ENCODE measurements at places on chromosomes 3 and 15.

- DNase-seq: no peak
These were observed 4.0 kb upstream of the DENND6A start for GRCh38 chr3:57696801-57697321.

DNA sequence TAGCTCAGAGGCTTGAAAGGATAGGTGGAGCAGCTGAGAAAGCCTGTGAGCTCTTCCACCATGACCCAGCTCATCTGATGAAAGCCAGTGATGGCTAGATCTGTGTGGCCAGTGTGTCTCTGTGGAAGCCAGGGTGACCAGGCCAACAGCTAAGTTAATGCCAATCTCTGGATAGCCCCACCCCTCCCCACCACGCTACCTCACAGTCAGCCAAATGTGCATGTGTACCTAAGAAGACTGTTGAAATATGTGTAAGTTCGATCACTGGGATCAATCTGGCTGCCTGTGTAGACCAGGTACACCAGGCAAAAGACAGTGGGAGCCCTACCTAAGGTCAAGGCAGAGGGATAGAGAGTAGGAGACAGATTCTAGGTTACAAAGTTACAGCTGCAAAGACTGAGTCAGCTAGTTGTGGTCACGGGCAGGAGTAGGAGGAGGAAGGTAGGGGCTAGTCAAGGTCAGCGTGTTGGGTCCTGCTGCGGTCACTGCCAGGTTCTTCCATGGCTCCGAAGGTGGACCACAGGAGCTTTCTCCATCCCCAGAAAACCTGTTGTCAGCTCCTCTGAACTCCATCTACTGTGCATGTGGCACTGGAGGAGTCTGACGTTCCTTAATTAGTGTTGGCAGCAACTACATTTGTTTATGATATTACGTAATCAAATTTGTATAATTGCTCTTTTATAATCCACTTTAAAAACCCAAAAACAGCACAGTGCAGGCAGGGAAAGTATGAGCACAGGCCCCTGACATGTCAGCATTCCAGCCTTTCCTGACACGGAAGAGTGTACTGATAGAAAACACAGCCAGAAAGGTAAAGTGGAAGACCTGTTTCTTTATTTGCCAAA is 318.0 kb downstream of the CLSTN2 start:
- DNase-seq: no peak

- DNase-seq: no peak
These were observed 27.3 kb upstream of the PARL start for GRCh38 chr3:183911763-183912506.

GRCh38 chr15:63420333-63420747 is 38.7 kb upstream of the CA12 start:
- DNase-seq: no peak

DNA sequence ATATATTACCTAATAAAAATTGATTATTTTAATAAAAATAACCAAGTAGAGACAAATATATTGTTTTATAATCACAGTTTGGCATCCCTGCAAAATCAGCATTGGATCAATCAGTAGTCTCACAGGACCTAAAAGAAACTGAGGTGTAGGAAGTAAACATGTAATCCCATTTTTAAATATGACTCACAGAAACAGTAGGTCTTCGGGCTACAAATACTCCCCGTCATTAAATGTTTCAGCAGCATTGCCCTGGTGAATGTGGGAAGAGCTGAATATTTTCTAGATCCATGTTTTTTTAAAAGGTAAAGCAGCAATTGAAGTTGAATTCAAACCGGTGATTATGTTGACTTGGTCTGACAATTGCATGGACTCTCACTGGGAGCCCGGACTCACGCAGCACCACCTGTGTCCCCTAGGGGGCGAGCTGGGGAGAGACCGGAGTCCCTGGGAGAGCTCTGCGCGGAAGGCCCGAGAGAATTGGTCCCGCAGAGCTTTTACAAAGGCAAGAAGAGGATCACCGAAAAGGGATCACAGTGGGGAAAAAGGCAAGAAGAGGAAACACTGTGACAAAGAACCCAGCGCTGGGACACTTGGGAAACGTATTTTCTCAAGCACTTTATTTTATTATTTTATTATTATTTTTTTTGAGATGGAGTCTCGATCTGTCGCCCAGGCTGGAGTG is 17.2 kb upstream of the USP3 start:
- peak; percentile 91 for DNase-seq

GRCh38 chr15:69990566-69991421 is 106.9 kb downstream of the TLE3 start:
- DNase-seq: no peak

DNA sequence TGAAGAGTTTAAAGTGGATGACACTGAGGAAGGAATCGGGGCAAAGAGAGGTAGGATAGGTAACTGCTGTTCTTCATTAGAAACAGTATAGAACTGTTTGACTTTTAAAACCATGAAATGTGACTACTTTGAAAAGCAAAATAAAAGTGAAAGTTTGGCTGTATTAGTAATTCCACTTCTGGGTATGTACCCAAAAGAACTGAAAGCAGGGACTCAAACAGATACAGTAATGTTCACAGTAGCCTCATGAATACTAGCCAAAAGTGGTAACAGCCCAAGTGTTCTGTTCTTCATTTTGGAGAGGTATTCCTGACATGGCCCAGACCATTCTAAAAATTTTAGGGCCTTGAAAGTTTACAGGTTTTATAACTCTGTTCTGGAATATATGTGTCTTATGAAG is 1055.4 kb downstream of the TBL1XR1 start:
- DNase-seq: no peak

DNA sequence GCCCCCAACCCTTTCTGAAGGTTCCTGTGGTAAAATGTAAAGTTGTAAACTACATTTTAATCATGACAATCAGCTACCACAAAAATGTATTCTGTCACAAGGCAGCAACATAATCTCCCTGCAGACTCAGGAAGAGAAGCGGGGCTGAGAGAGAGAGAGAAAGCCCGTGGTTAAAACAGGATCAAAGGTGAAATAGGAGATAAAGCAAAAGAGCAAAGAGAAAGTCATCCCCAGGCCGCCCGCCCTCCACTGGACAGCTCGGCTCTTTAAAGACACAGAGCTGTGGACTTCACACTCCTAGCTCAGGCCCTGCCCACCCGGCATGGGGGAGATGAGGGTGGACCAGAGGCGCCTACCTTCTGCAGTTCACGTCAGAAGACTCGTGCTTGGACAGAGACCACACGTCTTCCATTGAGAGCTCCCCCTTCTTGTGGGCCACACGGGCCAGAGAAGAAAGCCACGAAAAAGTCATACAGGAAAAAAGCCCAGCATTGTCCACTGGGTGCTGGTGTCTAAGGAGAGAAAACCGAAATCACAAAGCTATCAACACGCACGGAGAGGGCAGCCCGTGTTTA is 29.4 kb downstream of the ABCC5 start:
- no peak for DNase-seq

- no peak for DNase-seq
These were observed 7.0 kb downstream of the MORF4L1 start for GRCh38 chr15:78879517-78880241.

DNA sequence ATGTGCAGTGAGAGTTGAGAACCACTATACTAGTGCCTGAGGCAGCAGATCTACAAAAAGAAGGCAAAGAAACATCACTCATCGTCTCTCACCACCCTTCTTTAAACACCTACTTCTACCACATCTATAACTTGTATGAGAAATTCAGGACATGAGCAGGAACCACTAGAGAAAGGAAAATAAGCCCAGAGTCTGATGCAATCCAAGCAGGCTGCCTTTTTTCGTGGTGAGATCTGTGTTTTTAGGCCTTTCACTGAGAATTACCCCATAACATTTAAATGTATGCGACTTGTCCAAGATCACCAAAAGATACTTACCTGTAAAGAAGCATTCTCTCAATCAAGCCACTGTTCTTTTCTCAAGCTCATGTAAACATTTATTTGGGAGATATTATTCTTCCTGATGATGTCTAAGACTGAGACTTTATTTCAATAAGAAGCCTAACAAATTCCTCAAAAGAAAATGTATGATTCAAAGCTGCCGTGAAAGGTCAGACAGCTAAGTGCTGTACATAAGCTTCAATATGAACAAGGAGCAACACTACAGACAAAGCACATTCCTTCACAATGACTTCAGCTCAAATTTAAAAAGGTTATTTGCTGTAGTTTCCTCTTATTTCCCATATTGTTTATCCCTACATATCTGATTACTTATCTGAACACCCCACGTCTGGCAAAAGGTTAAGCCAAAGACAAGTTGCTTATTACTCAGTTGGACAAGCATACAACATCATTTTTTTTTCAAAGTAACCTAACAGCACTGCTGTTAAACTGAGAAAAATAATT is 16.5 kb downstream of the SPICE1 start:
- DNase-seq: no peak

DNA sequence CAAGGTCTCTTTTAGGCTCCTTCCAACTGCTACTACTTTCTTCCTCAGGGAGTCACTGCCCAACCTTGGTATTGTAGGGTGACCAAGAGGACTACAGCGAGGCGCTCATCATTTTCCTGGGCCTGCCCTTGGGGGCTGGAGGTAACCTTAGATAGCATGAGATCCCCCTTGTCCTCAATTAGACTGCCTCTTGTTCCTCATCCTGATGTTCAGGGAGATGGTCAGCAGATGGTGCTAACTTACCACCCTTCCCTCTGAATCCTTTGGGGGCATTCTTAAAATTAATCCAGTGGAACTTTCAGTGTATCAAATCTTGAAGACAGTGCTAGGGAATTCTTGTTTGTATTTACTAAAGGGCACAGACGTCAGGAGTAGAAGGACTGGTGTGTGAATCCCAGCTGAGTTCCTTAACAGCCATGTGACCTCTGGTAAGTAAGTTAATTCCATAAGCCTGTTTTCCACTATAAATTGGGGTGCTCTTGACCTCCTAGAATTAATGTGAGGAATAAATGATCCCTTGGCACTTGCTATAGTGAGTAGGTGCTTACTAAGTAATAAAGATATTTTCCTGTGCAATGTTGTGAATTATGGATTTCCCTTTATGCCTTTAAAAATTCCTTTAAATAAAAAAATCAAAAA is 4.1 kb upstream of the CLPX start:
- no peak for DNase-seq
